Adrenal gland (tissue), 19 donors: ENCODE measurements at places on chromosomes 3 and 15. TPM values are rescaled to one million over a fixed set of nuclear protein-coding genes. Genes with fewer than 3 reads are reported as not detected.
A peak's percentile ranks its signal among the peaks of the same experiment; 100 is the strongest.

GRCh38 chr3:173920386-173920785 is 522.8 kb downstream of the NLGN1 start:
- no peak for DNase-seq

- no peak for DNase-seq
Observed at GRCh38 chr3:128803307-128803706, 76.1 kb upstream of the ACAD9 start.

DNA sequence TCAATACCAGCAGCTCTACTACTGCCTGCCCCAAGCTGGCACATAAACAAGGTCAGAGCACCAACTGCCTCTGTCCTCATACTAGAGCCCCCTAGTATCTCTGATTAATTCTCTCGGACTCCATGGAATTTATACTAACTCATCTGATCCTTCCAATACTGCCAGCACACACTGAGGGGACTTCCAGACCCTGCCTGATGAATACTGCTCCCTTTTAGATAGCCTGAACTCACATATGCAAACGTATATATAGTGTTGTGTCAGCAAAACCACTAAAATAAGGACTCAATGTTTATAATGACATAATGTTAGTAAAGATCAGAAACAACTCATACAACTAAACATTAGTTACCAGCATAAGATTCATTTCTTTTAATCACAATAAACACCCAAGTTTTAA is 25.0 kb downstream of the CEP70 start:
- DNase-seq = no peak

DNA sequence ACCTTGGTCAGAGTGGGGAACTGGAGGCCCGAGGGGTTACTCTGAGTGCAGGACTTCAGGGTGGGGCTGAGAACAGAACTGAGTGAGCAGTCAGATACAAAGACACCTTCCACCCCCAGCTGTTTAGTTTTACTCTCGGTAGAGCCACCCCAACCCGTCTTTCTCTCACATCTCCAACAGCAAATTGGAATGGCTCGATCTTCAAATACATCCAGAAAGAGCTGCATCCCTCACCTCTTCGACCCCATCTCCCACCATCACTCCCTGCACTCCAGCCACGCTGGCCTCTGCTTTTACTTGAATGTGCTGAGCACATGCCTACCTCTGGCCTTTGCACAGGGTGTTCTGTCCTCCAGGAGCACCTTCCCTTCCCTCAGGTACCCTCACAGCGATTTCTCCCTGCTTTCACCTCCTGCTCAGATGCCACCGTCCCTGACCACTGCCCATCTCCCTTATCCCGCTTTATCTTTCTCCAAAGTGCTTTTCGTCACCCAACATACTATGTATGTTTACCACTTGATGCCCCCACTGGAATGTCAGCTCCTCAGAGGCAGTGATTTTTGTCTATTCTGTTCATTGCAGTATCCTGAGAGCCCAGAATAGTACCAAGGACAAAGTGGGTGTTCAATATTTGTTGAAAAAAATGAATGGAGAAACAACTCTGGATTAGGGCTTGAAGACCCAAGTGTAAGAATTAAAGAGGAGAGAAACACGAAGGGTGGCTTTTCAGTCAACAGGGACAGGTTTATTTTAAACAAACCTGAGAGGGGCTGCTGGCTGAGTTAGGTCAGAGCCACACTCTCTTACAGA is 4.4 kb downstream of the CHCHD4 start:
- peak; percentile 24 for DNase-seq

- DNase-seq = no peak
Observed at GRCh38 chr3:126372413-126373145, 15.4 kb upstream of the KLF15 start.

DNA sequence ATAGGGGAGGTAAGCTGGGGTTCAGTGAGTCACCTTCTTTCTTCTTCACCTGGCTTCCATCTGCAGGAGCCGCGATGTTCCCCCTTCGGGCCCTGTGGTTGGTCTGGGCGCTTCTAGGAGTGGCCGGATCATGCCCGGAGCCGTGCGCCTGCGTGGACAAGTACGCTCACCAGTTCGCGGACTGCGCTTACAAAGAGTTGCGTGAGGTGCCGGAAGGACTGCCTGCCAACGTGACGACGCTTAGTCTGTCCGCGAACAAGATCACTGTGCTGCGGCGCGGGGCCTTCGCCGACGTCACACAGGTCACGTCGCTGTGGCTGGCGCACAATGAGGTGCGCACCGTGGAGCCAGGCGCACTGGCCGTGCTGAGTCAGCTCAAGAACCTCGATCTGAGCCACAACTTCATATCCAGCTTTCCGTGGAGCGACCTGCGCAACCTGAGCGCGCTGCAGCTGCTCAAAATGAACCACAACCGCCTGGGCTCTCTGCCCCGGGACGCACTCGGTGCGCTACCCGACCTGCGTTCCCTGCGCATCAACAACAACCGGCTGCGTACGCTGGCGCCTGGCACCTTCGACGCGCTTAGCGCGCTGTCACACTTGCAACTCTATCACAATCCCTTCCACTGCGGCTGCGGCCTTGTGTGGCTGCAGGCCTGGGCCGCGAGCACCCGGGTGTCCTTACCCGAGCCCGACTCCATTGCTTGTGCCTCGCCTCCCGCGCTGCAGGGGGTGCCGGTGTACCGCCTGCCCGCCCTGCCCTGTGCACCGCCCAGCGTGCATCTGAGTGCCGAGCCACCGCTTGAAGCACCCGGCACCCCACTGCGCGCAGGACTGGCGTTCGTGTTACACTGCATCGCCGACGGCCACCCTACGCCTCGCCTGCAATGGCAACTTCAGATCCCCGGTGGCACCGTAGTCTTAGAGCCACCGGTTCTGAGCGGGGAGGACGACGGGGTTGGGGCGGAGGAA is 2.6 kb downstream of the ISLR2 start:
- DNase-seq = no peak

GRCh38 chr3:69209413-69209812 is 87.0 kb upstream of the LMOD3 start:
- no peak for DNase-seq

- DNase-seq = no peak
Observed at GRCh38 chr15:26838742-26839460, 28.0 kb upstream of the GABRA5 start.

DNA sequence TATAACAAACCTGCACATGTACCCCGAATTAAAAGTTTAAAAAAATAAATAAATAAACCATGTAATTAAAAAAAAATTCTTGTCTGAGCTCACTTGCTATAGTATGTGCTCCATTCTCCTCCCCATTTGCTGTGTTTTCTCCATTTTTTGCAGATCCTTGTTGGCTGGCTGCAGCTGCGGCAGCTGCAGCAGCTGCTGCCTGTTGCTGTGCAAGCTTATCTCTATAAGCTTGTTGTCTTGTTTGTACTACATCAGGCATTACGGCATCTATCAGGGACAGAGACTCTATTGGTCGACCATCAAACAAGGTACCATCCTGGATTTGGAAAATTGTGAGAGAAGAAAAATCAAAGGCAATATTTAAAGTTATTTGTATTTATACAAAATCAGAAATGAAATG is 145.9 kb downstream of the TBL1XR1 start:
- DNase-seq = no peak

- no peak for DNase-seq
Observed at GRCh38 chr3:13896473-13897154, 16.7 kb upstream of the WNT7A start.

GRCh38 chr3:166029507-166029906 is 192.3 kb upstream of the BCHE start:
- no peak for DNase-seq

- no peak for DNase-seq
Observed at GRCh38 chr3:60000311-60001105, 950.7 kb upstream of the CFAP20DC start.

GRCh38 chr15:56757875-56758274 is 24.6 kb upstream of the ZNF280D start:
- no peak for DNase-seq

GRCh38 chr3:196617256-196617655 is 22.2 kb upstream of the NRROS start:
- no peak for DNase-seq

The TARS3 gene
- total RNA-seq = 14.1 TPM

The ADPRH gene
- total RNA-seq = 15.2 TPM

The GOLGA8B gene
- total RNA-seq = 97.3 TPM

The FOXB1 gene
- total RNA-seq = not detected

The NEK10 gene
- 0.55 TPM for total RNA-seq

The THSD4 gene
- 11.8 TPM for total RNA-seq

The EPHA3 gene
- 0.17 TPM for total RNA-seq

The PIK3CB gene
- 7.7 TPM for total RNA-seq

The TEX264 gene
- 169 TPM for total RNA-seq

The SEMA5B gene
- total RNA-seq = 1.4 TPM

The DUOXA2 gene
- not detected for total RNA-seq
